Large intestine (tissue), 12 donors: ENCODE measurements at places on chromosomes 4 and X. TPM values are rescaled to one million over a fixed set of nuclear protein-coding genes. Genes with fewer than 3 reads are reported as not detected.

DNA sequence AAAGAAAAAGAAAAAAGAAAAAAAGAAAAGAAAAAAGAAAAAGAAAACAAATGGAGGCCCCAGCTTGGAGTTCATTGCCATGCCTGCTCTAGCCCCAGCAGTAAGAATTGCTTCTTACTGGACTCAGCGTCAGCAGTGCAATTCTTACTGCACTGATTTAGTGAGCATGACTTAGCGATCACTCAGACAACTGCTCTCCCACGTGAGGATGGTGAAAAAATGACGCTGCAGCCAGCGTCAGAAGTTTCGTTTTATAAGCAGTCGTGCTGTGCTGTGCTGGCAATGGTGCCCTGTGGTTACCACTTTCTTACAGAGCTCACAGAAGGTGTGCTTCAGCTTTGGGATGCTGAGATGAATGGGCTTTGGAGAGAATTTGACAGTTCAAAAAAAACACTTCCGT is 68.3 kb upstream of the DDX3X start:
- no peak overlapping the region for H3K4me3 ChIP-seq
- no peaks in the 10 kb centered on the region for H3K4me1 ChIP-seq
- H3K27me3 ChIP-seq, result no peaks in the 10 kb centered on the region

GRCh38 chr4:22356987-22357596 is 158.8 kb downstream of the ADGRA3 start:
- no peak overlapping the region for H3K27ac ChIP-seq
- no peak overlapping the region for H3K4me3 ChIP-seq
- DNase-seq, result no peak
- no peaks in the 10 kb centered on the region for H3K36me3 ChIP-seq

DNA sequence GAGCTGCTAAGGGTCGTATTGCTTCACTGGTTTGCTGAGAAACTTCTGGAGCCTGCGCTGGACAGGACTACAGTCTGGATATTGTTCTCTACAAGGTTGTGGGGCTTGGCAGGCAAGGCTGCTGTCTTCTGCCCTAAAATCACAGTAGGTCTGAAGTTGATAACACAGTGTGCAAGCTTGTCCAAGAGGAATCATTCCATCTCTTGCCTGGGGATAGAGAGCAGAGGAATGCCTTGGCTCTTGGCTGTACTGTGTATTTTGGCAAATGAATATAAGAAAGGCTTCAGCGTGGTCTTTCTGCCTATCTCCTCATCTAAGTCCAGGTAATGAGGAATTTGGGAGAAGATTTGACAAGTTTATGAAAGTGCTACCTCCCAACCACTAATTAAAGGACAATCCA is 9.4 kb upstream of the RASL11B start:
- peaks cover 10% of the 10 kb centered on the region for H3K4me1 ChIP-seq
- no peaks in the 10 kb centered on the region for H3K27me3 ChIP-seq
- no peak for DNase-seq
- H3K36me3 ChIP-seq, result no peaks in the 10 kb centered on the region

NWD2 gene
- polyA plus RNA-seq, result 0.64 TPM

DNA sequence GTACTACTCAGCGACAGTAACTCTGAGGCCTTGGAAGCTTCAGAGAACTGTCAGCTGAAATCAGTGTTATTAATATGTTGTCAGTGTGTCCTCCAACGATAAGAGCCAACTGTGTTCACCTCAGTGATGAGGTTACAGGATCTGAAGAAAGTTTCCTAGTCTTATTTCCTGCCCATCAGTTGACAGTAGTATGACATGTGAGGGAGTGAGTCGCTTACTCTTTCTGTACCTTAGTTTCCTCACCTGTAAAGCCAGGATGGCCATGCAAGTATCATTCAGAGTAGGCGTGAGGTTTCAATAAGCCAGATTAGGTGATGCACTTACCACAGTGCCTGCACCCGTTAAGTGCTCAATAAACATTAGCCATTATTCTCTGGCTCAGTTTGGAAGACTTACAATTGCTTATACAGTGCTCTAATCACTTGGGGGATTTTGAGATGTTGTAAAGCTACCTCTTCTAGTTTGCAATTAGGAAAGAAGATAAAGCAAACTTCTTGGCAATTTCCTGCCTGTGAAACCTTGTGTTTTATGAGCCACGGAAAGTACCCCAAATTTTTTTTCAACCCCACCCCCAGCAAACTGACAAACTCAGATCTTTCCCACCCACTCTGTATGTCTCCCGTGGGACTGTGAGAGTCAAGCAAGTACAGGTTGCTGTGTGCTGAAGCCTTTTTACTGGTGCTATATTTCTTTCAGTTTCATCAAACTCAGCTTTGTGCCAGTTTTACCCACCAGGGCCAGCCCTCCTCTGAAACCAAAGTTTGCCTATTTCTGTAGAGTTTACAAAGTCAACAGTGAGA is 62.2 kb downstream of the ANXA3 start:
- no peaks in the 10 kb centered on the region for H3K27me3 ChIP-seq
- no peak overlapping the region for H3K4me3 ChIP-seq
- H3K27ac ChIP-seq, result peak overlapping the region; percentile 12

KLHL13 gene
- 73.6 TPM for polyA plus RNA-seq

DNA sequence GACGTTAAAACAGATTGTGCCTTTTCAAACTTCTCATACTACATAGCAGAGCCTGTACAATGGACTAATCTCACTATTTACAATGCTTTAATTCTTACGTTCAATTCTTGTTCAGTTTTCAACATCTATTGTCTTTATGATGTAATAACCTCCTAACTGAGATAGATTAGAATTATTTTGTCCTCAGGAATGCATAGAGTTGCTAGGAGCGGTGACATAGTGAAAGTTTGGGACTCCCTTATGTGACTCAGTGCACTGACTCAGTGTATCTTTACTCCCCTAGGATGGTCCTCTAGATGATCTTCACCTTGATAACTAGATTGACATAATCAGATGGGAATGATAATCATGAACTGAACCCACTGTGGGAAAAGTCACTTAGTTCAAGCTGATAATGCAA is 151.5 kb downstream of the VEGFC start:
- DNase-seq, result no peak
- no peak overlapping the region for H3K27ac ChIP-seq
- no peaks in the 10 kb centered on the region for H3K36me3 ChIP-seq
- H3K27me3 ChIP-seq, result no peaks in the 10 kb centered on the region
- H3K4me3 ChIP-seq, result no peak overlapping the region
- H3K4me1 ChIP-seq, result no peaks in the 10 kb centered on the region

DDIT4L gene
- polyA plus RNA-seq, result 1.5 TPM

DNA sequence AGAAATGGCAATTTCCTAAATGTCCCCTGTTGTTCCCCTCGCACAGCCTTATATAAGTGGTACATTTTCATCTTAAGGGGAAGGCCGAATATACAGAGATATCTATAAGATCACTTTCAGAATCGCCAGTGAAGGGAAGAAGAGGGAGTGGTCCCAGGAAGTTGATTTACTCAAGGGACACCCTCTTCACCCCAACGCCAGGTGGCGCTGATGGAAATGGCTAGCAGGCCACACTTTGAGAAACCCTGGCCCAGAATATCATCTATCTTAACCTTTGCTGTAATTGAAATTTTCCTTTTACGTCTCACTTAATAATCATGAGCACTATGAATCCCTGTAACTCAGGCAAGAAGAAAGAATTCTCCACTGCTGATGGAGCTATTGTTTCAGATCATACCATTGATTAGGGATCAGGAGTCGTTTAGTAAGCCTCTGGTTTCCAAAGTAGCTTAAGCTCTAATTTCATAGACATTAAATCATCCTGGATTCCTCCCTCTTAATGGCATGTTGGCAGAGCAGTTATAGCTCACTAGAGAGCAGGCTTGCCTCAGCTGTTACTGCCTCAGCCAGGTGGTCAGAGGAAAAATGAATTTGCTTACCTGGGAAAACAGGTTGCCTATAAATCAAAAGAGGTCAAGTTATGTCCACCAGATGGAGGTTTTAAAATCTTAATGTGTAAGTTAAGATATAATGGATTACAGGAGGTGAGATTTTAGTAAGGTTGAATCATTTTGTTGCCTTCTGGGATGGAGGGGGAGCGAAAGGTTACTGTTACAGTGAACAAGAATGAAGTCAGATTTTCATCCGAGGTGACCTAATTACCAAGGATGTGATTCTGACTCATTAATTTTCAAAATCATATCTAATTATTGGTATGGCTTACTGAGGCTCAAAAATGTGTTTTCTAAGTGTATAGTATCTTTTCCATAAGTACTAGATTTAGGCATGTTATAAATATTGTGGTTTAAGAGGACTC is 941.2 kb upstream of the TENM3 start:
- DNase-seq, result peak; percentile 26
- no peaks in the 10 kb centered on the region for H3K27me3 ChIP-seq
- no peak overlapping the region for H3K27ac ChIP-seq
- H3K4me3 ChIP-seq, result no peak overlapping the region
- no peaks in the 10 kb centered on the region for H3K36me3 ChIP-seq

DNA sequence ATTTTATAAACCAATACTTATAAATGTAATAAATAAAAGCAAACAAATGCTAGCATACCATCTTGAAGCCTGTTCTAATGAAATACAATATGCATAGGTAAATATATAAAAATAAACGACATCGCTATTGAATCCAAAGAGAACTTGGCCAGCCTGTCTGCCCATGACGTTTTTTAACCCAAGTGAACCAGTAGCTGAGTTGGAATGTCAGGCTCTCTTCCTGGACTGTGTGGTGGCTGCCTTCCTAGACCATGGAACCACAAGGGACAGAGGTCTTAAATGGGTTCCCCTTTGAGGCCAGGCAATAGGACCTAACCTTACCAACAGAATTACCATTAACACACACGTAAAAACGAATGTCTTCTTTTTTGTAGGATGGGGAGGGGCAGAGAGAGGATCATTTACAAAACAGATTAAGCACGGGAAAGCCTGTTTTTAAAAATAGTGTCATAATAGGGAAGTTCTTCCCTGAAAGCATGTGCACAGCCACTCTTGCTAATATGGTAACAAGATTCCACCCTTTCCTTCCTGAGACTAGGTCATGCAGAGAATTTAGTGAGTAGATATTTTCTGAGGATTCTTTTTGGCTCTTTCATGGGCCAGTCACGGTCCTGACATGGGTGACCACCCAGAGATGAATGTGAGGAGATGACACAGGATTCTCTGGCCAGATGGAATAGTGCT is 69.4 kb upstream of the ACSL1 start:
- H3K27ac ChIP-seq, result no peak overlapping the region
- H3K4me1 ChIP-seq, result no peaks in the 10 kb centered on the region
- no peaks in the 10 kb centered on the region for H3K27me3 ChIP-seq
- no peaks in the 10 kb centered on the region for H3K36me3 ChIP-seq

GRCh38 chrX:11367609-11368430 is 74.6 kb downstream of the AMELX start:
- no peaks in the 10 kb centered on the region for H3K36me3 ChIP-seq
- H3K4me1 ChIP-seq, result no peaks in the 10 kb centered on the region
- DNase-seq, result no peak
- no peaks in the 10 kb centered on the region for H3K27me3 ChIP-seq

- H3K4me3 ChIP-seq, result no peak overlapping the region
- H3K36me3 ChIP-seq, result no peaks in the 10 kb centered on the region
These were observed 8.4 kb upstream of the TRIML2 start for GRCh38 chr4:188117631-188118324.

TLR10 gene
- polyA plus RNA-seq, result 2.2 TPM

- H3K27ac ChIP-seq, result no peak overlapping the region
- H3K4me1 ChIP-seq, result no peaks in the 10 kb centered on the region
- DNase-seq, result no peak
- no peaks in the 10 kb centered on the region for H3K27me3 ChIP-seq
- no peak overlapping the region for H3K4me3 ChIP-seq
- no peaks in the 10 kb centered on the region for H3K36me3 ChIP-seq
These were observed 1829.0 kb upstream of the PCDH7 start for GRCh38 chr4:28890949-28891775.

- no peaks in the 10 kb centered on the region for H3K4me1 ChIP-seq
- H3K27ac ChIP-seq, result no peak overlapping the region
- DNase-seq, result no peak
- no peaks in the 10 kb centered on the region for H3K27me3 ChIP-seq
These were observed 120.1 kb upstream of the MED14 start for GRCh38 chrX:40855411-40855810.

FGF2 gene
- polyA plus RNA-seq, result 3.0 TPM

SPANXD gene
- polyA plus RNA-seq, result not detected

- H3K36me3 ChIP-seq, result no peaks in the 10 kb centered on the region
- H3K27ac ChIP-seq, result peak overlapping the region; percentile 78
- peaks cover 36% of the 10 kb centered on the region for H3K4me1 ChIP-seq
- H3K4me3 ChIP-seq, result no peak overlapping the region
These were observed 9.9 kb upstream of the GABRE start for GRCh38 chrX:151984328-151984727.

GRCh38 chrX:83771664-83772063 is 89.3 kb upstream of the CYLC1 start:
- H3K27me3 ChIP-seq, result no peaks in the 10 kb centered on the region
- H3K27ac ChIP-seq, result no peak overlapping the region
- H3K4me1 ChIP-seq, result no peaks in the 10 kb centered on the region
- DNase-seq, result no peak
- H3K36me3 ChIP-seq, result no peaks in the 10 kb centered on the region

SPP1 gene
- 65.6 TPM for polyA plus RNA-seq

NR0B1 gene
- polyA plus RNA-seq, result 0.21 TPM

DDX53 gene
- polyA plus RNA-seq, result not detected

GRCh38 chr4:185238215-185238681 is 28.9 kb downstream of the SNX25 start:
- H3K4me1 ChIP-seq, result peaks cover 13% of the 10 kb centered on the region
- no peaks in the 10 kb centered on the region for H3K27me3 ChIP-seq
- no peak overlapping the region for H3K4me3 ChIP-seq
- DNase-seq, result no peak
- no peaks in the 10 kb centered on the region for H3K36me3 ChIP-seq

MAGEC3 gene
- polyA plus RNA-seq, result 0.12 TPM

DNA sequence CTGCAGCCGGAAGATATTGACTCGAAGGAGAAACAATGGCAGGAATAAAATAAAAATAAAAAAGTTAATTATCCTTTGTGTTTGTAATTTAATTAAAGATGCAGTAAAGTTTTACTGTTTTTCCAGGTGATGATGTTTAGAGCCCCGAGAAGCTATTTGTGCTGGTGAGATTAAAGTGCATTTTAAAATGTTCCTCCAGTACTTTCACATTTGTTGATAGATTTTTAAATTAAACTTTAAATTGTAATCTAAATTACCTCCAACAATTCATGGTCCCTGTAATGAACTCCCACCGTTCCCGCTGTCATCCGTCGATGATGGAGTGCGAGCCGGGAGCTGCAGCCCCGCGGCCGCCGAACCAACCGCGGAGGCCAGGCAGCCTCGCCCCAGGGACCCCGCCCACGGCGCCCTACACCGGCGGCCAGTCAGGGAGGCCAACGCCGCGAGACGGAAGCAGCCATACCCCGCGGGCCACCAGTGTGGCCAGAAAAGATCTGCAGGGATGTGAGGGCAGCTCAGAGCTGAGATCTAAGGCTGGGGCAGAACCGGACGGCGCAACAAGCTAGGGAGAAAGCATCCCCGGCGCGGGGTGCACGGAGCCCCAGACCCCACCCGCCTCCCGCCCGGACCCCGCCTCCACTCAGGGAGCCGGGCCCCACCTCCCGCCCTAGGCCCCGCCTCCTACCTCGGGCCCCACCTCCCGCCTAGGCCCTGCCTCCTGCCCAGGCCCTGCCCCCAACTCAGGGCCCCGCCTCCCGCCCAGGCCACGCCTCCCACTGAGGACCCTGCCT is 104.0 kb downstream of the FAM53A start:
- peak; percentile 41 for DNase-seq
- H3K4me1 ChIP-seq, result peaks cover 2% of the 10 kb centered on the region
- H3K27me3 ChIP-seq, result peaks cover 50% of the 10 kb centered on the region
